Calu3 (cell line): ENCODE measurements at places on chromosomes 5 and 9.

GRCh38 chr5:136242611-136243010, 49.6 kb upstream of the SMIM32 start:
- no peak for DNase-seq

GRCh38 chr9:85173967-85174366, 504.4 kb downstream of the NTRK2 start:
- DNase-seq, result no peak

DNA sequence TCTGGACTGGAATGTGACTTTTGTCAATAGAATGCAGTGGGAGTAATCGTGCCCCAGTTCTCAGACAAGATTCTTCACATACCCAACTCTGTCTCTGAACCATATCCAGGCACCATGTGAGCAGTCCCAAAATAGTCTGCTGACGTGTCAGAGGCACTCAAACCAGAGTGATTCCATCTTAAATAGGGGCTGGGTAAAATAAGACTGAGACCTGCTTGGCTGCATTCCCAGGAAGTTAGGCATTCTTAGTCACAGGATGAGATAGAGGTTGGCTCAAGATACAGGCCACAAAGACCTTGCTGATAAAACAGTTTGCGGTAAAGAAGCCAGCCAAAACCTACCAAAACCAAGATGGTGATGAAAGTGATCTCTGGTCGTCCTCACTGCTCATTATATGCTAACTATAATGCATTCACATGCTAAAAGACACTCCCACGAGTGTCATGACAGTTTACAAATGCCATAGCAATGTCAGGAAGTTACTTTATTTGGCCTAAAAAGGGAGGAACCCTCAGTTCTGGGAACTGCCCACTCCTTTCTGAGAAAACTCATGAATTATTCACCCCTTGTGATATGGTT, 16.9 kb upstream of the PLCXD3 start:
- peak; percentile 46 for DNase-seq

DNA sequence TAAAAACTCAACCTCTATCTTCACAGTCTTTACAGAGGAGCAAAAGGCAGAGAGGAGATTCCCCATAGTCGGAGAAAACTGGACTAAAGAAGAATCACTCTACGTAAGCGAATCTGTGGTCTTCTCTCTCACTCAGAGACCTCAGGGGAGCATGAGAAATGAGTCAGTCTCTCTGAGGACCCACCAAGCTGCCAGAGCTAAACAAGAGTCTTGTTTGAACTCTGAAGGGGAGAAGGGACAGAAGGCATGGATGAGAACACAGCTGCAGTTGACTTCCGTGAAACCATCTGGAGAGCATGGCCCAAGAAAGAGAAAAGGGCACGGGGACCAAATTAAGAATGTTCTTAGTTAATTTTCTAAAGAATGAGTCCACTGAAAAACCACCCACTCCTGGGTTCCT, 12.8 kb upstream of the MAN2A1 start:
- no peak for DNase-seq

DNA sequence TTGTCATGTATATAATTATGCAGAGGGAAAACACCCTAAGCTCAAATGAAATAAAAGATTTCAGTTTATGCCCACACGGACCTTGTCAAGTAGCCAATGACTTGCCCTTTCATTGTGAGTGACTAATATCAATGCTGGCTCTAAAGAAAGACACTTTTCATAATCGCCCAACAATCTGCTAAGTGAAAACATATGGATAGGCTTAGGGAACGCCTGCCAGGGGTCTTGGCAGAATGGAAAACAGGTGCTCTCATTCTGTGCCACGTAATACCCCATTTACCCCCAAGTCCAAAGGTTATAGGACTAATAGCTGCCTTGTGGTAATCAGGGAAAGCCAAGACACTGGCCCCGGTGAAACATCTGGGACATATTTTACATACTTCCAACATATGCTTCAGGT, 157.7 kb downstream of the SLF1 start:
- no peak for DNase-seq

- no peak for DNase-seq
These were observed 752.4 kb upstream of the SEMA6A start for GRCh38 chr5:117326997-117327396.

DNA sequence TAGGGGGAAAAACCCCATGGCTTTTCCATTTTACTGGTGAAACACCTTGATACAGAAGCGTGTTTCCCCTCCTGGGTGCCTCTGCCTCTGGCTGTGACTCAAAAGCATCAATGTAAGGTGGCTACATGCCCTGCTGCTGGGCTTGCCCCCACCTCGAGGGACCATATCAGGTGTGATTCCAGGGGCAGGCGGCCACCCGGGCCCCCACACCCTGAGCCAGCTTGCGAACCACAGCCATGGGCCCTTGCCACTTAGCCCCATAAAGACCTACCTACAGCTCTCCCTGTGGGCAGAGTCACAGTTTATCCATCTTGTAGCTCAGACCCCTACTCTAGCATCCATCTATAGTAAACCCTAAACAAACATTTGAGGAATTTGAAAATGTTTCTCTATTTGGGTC, 10.8 kb downstream of the SHC3 start:
- no peak for DNase-seq

- DNase-seq, result no peak
These were observed 22.5 kb downstream of the RANBP3L start for GRCh38 chr5:36279054-36279698.

DNA sequence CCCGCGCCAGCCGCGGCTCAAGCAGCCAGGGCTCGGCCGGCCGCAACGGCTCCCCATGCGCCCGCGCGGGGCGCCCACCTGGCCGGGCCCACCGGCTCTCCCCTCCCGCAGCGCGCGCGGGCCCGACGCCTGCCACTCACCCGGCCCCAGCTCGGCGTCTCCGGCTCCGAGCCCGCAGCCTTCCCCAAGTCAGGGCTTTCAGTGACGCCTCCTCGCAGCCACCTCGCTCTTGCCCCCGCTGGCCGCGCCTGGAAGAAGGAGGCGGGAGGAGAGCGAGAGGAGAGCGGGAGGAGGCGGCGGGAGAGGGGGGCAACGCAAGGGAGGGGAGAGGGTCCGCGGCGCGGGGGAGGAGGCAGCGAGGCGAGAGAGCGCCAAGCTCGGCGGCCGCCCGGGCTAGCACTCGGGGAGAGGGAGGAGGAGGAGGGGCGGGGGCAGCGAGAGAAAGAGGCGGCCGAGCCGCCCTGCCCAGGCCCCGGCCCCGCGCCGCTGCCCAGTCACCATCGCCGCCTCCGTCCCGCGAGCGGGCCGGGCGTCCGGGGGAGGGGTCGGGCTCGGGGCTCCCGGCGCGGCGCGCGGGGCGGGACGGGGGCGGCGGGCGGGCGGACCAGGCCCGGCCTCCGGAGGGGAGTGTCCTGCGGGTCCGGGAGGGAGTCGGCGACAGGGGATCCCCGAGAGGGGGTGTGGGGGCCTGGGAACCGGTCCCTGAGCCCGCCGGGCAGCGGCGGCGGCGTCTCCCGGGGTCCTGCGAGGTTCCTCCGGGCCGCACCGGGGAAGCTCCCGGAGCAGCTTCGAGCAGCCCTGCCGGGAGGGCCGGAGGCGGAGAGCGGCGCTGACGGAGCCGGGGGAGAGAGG, at the start of gene LHFPL2:
TSS of gene LHFPL2 (minus strand) at position 414 of the 852 bp plus-strand sequence. CDS start 138,559 bp downstream, outside the sequence.
- peak; percentile 86 for DNase-seq

- no peak for DNase-seq
These were observed 508.5 kb downstream of the BNC2 start for GRCh38 chr9:16361939-16362338.

GRCh38 chr9:36264896-36265295, 6.6 kb upstream of the GNE start:
- no peak for DNase-seq

- DNase-seq, result no peak
These were observed 339.5 kb upstream of the ISL1 start for GRCh38 chr5:51043745-51044144.

- no peak for DNase-seq
These were observed 204.4 kb upstream of the TRIM32 start for GRCh38 chr9:116482740-116483139.

DNA sequence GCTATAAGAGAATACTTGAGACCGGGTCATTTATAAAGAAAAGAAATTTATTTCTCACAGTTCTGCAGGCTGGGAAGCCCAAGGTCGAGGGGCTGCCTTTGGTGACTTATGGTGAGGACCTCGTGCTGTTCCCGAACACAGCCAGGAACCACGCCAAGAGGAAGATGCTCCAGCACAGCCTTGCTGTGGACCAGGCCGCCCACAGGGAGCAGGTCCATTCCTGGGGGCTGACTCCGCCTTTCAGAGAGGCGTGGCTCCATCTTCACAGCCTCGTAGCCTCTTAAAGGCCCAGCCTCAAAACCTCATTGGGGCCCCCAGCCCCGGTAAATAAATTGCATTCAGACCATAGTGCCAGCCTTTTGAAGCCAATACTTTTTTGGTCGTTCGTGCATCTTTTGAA, 93.5 kb upstream of the CACNA1B start:
- DNase-seq, result no peak
